ENCODE measurements at places on chromosomes 11 and 22.

GRCh38 chr11:130839981-130840666 is 76.2 kb downstream of the SNX19 start:
- DNase-seq = no peak

DNA sequence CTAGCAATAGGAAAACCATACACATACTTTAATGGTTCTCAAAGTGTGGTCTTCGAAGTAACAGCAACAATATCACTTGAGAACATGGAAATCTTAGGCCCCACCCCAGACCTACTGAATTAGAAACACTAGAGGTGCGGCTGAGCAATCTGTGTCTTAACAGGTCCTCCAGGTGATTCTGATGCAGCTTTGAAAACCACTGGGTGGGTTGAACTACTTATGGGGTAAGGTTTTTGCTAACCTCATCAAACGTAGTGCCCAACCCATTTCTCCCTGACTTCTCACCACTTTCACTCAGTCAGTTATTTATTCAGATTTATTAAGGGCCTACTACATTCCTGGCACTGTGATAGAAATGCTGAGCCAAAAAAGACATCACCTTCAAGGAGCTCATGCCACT is 3.7 kb downstream of the MPZL2 start:
- no peak for DNase-seq

GRCh38 chr22:46047226-46047625 is 70.3 kb upstream of the WNT7B start:
- no peak for DNase-seq

DNA sequence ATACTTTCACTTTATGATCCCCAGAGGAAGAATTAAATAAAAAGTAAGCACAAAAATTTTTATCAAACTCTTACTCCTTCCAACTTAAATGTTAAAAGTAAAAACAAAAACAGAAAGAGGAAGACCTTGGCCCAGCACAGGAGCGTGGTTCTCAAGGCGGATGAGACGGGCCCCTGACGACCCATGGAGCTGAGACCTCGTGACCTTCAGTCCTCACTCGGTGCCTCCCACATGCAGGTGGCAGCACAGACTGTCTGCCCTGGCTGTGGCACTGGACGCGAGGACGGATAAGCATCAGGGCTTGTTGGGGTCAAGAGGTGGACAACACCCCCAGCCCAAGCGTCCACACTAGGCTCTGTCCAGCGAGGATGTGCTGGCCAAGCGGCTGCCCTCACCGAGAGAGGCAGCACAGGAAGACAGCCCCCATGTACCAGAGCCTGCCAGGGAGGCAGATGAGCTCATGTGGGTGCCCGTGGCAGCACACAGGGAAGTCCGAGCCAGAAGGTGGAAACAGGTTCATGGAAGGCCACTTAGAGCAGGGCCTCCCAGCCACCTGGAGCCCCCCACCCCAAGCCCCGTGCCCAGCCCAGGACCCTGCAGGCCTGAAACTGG is 1389.8 kb downstream of the TBC1D22A start:
- DNase-seq = no peak

DNA sequence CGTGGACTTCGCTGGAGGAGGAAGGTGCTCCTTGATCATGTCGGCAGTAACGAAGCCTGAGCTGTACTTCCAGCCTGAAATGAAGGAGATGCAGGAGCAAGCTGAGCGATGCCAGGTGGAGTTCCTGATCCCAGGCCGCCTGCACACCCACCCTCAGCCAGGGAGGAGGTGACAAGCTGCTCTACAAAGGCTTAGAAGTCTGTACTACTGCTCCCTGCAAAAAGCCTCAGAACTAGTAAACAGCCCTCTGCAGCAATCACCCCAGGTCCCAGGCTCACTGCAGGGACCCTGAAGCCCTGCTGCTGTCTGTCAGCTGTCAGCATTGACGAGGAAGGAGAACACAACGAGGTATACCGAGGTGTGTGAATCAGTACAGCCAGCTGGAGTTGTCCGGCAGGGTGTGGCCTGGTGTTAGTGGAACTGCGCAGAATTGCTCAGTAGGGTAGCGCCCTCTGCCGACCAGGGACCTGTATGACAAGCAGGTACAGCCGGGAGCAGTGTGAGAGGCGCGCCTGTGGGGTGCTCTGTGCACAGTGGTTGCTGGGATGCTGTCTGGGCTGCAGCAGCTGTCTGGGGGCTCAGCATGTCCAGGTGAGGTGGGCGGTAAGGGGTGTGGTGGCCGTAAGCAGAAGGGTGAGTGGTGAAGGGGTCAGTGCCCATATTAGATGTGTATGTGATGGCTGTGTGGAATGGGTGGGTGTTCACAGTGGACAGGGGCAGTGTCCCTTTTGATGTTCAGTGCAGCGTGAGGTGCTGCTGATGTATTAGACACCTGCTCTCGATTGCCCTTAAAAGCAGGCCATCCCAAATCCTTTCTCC is 7.6 kb downstream of the CYB5R2 start:
- DNase-seq = peak; percentile 49

DNA sequence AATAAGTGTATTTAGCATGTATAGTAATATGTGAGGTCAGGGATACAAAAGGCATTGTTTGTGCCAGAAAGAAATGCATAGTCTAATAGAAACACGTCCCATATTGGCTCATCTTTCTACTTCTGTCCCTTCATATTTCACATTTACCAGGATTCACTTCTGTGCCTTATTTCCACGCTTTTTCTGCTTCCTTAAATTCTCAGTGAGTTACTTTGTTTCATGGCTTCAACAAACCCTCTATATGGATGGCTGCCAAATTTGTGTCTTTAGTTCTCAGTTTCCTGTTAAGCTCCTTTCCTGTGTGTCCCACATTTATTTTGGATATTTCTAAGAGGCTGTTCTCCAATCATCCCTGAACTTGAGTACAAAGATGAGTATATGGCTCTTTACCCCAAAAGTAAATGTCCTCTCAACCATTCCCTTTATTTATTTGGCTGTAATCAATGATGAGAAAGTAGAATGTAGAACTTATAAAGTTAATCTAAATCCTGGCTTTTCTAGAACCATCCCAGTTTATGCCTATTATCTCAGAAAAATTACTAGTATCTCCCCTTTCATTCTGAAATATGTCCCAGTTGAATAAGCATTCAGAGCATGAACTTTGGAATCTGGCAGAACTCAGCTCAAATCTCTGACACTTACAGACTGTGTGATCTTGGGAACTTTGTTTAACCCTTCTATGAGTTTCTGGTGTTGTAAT is 23.5 kb downstream of the OR8B12 start:
- DNase-seq = no peak

DNA sequence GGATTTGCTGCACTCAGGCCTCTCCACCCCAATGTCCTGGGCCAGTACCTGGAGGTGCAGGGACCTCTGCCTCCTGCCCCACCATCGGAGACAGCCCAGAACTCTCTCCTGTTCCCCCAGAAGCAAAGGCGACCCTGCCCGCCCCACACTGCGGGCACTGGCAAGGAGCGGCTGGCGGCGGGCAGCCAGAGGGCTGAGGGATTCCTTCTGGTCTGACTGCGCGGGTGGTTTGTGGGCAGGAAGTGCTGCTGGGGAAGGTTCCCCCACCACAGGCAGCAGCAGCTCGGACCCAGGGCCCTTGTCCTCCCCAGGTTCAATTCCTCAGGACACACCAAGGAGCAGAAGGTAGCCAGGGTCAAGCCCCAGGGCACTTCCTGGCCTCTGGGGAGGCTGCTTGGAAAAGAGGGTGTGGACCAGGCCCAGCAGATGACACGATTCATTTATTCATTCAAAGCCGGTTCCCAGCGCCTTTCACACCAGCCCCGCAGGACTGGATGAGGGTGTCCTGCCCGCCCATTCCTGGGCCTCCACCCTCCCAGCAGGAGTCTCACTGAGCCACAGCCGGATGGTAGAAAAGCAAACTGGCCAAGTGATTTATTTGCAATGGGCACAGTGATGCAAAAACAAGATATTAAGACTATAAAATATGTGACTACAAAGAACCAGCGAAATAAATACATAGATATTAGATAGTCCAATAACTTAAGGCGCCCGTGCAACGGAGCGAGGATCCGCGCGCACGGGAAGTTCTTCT is 1.2 kb downstream of the PHLDA2 start:
- DNase-seq = no peak

- peak; percentile 12 for DNase-seq
These were observed 42.7 kb downstream of the RTL6 start for GRCh38 chr22:44455151-44455962.

DNA sequence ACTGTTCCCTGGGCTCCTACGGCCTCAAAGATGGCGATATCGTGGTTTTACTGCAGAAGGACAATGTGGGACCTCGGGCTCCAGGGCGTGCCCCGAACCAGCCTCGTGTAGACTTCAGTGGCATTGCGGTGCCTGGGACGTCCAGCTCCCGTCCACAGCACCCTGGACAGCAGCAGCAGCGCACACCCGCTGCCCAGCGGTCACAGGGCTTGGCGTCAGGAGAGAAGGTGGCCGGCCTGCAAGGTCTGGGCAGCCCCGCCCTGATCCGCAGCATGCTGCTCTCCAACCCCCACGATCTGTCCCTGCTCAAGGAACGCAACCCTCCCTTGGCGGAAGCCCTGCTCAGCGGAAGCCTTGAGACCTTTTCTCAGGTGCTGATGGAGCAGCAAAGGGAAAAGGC is 555 bp downstream of the DDI1 start:
- no peak for DNase-seq

GRCh38 chr11:13857828-13858227 is 104.7 kb upstream of the SPON1 start:
- DNase-seq = no peak

- DNase-seq = no peak
These were observed 5.8 kb downstream of the THRSP start for GRCh38 chr11:78069465-78069864.

DNA sequence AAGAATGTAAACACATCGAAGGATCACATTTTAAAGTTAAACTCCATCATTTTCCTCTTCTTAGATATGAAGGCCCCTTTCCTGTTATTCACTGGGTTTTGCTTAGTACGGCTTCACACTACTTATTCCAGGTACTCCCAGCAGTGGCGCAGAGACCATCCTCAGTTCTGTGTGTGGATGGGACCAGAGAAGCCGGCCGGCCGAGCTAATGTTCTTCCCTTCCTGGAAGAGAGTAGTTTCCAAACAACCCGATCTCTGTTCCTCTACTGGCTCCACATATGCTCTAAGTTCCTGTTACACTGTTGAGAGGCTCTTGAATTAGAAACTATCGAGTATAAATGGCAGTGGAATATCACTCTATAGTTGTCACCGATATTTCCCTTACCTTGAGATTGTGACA is 684 bp upstream of the NFRKB start:
- DNase-seq = no peak

GRCh38 chr22:44898236-44898635 is 111.6 kb downstream of the PHF21B start:
- no peak for DNase-seq

DNA sequence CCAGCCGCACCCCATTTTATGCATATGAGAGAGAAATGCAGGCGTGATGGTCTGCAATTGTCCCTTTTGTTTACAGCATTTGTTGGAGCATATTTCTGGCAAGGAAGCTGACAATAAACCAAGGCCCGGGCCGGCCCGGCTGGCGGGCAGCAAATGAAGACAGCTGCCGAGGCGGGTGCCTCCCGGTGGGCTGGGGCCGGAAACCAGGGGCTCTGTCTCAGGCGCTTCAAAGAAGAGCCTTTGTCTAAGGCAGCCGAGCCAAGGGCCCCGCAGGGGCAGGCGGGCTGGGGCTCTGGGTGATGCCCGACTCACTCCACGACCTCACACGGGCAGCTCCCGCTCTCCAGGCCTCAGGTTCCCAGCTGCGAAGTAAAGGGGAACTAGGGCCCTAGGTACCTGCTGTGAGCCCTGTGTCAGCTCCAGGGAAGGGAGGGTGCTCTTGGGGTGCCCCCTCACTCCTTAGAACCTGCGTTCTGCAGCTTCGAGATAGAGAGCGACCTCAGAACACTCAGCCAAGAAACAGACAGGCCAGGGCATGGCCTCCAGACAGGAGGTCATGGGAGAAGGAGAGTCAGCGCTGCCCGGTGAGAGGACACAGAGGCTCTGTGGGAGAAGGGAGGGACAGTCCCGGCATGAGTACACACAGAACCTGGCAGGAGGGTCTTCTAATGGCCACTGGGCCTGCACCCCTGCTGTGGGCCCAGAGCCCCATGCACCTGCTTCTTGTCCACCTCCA is 2.4 kb downstream of the LINC01488 start:
- DNase-seq = no peak

DNA sequence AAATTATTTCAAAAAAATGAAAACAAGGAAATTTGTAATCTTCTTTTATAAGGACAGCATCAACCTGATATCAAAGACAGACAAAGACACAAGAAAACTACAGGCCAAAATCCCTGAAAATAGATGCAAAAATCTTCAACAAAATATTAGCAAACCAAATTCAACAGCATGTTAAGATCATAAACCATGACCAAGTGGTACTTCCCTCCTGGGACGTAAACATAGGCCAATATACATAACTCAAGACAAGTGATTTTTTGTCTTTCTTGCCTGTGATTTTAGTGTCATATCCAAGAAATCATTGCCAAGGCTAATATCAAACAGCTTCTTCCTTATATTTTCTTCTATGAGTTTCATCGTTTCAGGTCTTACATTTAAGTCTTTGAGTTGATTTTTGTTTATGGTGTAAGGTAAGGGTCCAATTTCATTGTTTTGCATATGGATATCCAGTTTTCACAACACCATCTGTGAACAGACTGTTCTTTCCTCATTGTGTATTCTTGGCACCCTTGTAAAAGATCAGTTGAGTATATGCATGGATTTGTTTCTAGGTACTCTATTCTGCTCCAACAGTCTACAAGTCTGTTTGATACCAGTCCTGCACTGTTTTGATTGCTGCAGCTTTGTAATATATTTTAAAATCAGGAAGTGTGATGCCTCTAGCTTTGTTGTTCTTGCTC is 50.0 kb downstream of the SBF2 start:
- no peak for DNase-seq

GRCh38 chr11:122836916-122837315 is 1.4 kb upstream of the CRTAM start:
- DNase-seq = no peak

DNA sequence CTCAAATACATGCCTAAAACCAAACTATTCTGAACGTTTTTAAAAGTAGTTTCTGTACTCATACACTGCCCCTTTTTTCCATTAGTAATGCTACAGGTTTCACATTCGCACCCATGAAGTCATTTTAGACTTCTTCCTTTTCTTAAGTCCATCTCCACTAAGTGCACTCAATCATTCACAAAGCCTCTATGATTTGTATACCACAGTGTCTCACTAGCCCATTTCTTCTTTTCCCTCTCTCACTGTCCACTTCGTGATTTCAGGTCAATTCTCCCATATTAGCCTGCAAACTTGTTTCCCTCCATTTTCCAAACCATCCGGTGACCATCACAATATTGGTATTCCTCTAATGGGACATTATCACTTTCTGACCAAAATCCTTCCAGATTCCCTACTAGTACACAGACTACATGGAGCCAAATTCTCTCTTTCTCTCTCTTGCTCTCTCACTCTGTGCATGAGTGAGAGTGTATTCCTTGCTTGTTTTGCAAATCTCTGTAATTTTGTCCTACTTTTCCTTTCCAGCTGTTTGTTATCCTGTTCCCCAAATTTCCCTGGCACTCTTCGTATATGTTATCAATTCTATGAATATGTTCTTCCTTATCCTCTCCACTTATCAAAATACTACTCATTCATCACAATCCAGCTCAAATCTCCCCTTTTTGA is 3.4 kb upstream of the ZC3H12C start:
- DNase-seq = no peak

Measured in stimulated activated CD8-positive, alpha-beta memory T cell treated with anti-CD3 and anti-CD28 coated beads, Interleukin-4, amount 100 ng/mL, for 24 hours (primary cell).